Pancreas (tissue), 10 donors: ENCODE measurements at places on chromosomes 2 and 18. TPM values are rescaled to one million over a fixed set of nuclear protein-coding genes. Genes with fewer than 3 reads are reported as not detected.

Gene SERPINB12
- total RNA-seq: not detected

Gene MYL1
- not detected for total RNA-seq

Gene STPG4
- not detected for total RNA-seq

Gene SRD5A2
- total RNA-seq: not detected

DNA sequence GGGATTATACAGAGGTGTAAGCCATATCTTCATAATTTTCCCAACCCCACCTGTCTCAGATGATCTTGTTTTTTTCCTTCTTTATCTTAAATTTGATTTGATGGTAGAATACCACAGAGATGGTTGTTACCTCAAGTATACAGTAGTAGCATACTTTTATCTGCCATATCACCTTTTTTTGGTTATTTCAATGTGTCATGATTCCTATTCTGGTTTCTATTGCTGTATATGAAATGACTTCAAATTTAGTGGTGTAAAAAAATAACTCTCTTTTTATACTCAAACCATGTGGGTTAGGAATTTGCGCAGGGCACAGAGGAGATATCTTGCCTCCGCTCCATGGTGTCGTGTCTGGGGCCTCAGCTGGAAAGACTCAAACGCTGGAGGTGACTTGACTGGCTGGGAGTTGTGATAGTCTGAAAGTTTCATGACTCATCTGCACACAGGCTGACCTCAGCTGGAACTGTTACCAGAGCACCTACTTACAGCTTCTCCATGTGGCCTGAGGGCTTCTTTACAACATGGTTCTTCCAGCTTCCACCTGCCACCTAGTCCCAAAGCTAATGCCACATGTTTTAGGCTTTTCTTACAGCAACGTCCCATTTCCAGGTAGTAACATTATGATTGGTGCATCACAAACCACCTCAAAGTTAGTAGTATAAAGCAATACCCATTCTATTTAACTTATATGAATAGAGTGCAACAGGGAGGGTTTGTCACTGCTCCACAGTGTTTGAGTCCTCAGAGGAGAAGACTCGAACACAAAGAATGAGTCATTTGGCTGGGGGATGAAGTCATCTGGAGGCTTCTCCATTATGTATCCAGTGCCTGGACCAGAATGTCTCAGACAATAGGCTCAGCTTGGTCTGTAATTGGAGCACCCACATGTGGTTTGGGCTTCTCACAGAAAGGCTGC lies 82.3 kb upstream of the XPO1 start:
- no peak for DNase-seq

DNA sequence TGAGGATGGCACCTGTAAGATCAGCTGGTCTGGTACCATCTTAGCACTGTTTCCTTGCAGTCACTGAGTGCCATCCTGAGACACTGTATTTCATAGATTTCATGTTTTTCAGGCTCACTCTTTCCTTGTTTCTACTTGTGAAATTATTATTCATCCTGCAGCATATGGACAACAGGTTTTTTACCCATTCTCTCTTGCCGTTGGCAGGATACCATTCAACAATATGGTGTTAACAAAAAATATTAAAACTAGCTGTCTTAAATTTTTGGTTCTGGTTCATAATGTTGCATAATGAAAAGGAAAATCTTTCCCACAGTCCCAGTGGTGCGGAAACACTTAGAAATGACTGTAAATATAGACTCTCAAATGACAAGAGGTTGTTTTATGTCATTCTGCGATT lies 23.1 kb upstream of the ATG16L1 start:
- DNase-seq: no peak

DNA sequence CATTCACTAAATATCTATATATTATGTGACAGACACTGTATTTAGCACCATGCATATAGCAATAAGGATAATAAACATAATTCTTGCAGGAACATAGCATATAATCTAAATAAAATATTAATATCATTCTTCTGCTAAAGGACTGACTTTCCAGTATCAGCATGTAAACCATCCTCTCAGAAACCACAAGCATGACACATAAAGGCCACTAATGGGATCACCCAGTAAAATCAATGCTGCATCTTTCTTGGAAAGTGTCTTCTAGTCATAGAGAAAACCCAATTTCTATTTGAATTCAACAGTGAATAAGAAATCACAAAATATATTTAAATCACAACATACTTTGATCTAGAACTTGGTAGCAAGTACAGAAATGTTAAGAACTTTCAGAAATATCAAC lies 5.8 kb upstream of the LRP1B start:
- no peak for DNase-seq

DNA sequence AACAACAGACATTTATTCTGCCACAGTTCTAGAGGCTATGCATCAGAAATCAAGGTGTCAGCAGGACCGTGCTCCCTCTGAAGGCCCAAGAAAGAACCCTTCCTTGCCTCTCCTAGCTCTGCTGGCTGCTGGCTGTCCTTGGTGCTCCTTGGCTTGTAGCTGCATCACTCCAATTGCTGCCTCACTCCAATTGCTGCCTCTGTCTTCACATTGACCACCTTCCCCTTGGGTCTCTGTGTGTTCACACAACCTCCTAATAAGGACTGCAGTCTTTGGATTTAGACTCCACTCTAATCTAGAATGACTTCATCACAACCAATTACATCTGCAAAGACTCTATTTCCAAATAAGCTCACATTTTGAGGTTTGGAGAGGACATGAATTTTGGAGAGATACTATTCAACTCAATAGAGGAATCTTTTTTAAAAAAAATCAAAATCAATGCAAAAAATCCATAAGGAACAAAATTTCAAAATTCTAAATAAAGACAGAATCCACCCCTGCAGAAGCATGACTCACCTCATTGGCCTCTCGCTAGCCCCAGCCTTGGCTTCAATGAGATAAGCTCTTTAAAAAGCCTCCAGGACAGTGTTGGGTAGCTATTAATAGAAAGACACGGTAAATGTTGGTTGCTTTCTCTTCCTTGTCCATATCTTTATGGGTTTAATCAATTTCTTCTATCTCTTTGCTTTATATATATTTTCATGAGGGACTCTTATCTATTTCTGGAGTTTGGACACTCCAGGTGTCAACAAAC lies 267.6 kb upstream of the MGAT5 start:
- DNase-seq: no peak

DNA sequence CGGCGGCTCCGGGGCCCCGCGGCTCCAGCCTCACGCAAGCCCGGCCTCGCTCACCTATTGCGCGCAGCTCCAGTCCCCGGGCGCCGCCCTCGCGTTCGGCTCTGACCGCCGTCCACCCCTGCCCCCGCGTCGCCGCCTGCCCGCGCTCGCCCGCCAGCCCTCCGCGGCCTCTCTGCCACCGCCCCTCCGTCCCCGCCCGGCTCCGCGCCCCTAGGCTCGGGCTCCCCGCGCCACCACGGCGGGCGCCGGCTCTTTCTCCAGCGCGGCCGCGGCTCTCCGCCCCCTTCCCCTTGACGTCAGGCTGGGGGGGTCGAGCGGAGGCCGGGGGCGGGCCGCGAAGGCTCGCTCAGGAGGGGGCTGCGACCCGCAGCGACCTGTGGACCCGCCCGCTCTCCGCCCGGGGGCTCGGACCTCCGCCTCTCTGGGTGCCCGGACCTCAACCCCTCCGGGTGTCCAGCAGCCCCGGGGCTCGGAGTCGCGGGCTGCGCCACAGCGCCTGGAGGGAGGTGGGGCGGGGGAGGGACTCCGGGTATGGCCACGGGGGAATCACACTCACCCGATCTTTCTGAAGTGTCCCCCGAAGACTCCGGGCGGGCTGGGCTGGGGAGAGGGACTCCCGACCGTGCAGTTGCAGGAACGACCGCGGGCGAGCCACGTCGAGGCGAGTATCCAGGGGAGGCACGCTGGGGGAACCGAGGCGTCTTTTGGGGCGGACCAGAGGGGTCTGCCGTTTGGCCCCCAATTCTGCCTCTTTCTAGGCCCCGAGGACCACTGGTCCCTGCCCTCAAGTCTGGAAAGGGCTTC lies at the start of gene SEMA4C:
Gene SEMA4C (minus strand): TSS at position 259 of the 804 bp plus-strand sequence. CDS start 2,194 bp downstream, outside the sequence.
- peak; percentile 53 for DNase-seq

- DNase-seq: no peak
Observed at GRCh38 chr18:56739731-56740130, 88.6 kb downstream of the WDR7 start.

- DNase-seq: peak; percentile 51
Observed at GRCh38 chr2:173048897-173049661, 26.6 kb upstream of the MAP3K20 start.

DNA sequence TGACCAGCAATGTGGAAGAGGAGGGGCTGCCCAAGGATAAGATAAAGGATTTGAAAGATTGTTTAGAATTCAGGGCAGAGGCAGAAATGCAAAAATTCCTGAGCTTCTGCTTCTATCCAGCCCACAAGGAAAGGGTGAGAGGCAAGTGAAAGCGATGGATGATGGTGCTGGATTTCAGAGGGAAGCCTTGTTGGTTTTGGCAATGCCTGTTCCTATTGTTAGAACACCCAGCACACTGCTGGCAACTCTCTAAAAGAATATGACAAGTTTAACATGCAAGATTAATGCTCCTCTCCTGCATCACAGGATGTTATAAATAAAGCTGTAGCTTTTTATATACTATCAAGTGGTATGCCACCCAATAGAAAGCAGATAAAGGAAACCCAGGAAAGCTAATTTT lies 92.6 kb downstream of the ZNF385B start:
- DNase-seq: no peak

GRCh38 chr2:11325961-11326676 lies 18.3 kb downstream of the ROCK2 start:
- no peak for DNase-seq

GRCh38 chr2:177579486-177580036 lies 187.0 kb downstream of the AGPS start:
- DNase-seq: no peak

- DNase-seq: no peak
Observed at GRCh38 chr2:197081294-197081693, 154.8 kb upstream of the PGAP1 start.
